ENCODE measurements at places on chromosomes 7 and 10.

DNA sequence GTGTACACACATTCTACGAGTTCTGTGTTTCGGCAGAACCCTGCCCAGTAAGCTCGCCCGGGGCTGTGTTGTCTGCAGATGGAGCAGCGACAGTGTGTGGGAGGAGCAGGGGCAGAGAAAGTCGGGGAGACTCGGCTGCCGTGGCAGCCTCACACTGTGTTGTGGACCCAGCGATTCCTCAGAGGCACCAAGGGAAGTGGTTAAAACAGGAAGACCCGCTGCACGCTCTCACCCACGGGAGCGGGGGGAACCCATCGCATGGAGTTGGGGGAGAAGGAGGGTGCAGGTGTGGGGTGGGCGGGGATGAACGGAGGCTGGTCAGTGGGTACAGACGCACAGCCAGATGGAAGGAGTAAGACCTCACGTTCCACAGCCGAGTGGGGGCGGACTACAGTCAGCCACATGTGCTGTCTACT lies 250.2 kb downstream of the ELFN1 start:
- no peak for DNase-seq

- DNase-seq: no peak
Measured at GRCh38 chr7:90661290-90662151, 65.4 kb downstream of the CDK14 start.

- DNase-seq: no peak
Measured at GRCh38 chr7:94590526-94591162, 65.3 kb downstream of the SGCE start.

DNA sequence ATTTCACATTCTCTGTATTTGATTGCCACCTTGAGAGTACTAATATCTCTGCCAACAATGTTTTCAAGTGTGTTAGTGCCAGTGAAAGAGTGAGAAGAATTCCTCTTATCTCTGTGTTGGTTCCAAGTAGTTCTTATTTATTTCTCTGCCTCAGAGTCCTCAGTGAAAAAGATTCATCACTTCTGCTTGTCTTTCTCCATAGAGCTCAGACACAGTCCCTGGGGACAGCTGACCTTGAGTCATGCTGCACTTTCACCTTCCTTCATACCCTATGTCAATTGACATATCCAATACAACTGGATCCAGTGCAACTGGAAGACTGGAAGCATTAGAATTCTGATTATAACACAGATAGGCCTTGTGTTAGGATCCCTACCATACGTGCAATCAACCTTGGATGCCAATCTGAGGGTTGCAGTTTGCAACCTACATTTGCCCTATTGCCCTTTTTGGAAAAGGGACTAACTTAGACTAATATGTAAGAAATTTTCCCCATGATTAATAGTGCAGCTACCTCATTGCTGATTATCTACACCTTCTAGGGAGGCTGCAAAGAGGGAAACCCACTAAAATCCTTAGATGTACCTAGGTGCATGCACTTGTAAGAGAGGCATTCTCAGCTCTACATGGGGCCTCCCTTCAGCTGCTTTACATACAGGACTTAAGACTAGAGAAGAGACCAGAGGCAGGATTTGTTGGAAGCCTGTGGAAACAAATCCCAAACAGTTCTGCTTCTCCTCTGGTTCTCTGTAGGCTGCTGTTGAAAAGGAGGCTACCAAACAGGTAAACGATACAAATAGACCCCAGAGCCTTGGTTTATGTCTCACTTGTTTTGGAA lies 8.4 kb downstream of the IFIT2 start:
- DNase-seq: no peak

GRCh38 chr10:46516660-46517416 lies 39.6 kb downstream of the GPRIN2 start:
- peak; percentile 49 for DNase-seq

DNA sequence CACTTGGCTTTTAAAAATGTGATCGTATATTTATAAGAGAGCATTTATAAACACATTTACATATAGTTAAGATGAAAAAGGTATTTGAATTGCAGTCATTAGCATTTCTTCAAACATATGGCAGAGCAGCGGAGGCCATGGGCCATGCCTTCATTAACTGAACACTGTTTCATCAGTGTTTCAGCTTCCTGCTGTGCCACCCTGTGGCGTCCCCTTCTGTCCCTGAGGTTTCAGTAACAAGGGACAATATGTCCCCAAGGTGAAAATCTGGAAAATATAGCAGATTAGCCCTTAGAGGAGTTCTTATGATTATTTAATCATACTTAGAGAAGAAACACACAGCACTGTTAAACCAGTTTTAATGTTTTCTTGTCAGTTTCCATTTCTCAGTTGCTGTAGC lies 577.8 kb downstream of the ETV1 start:
- DNase-seq: no peak

DNA sequence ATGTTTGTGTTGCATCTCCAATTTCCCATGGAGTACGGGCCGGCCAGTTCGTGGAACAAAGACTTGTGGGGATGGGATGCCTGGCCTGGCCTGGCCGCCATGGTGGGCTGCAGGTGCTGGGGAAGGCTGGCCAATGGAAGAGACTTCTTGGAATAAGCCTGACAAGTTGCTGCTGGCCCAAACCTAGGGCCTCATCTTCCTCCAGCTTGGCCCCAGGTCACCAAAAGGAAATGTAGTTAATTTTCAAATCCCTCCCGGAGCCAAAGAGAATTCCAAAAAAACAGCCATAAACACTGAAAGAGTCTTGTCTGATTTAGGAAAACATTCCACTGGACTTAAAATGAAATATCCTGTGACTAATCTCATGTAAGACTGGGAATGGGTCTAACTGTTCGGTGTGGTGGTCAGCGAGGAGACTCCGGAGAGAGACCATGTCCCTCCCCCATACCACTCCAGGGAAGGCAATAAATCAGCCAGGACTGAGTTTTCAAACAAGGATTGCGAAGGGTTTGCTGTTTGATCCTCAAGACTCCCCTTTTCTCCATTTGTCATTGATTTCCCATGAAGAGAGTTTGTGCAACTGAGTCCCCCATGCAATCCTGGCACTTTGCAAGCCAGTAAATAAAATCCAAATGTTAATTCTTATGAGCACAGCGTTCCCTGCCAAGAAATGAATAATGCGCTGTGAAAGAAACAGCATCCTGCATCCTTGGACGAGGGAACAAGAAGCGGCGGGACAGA lies 128.7 kb upstream of the HABP2 start:
- DNase-seq: no peak

- DNase-seq: no peak
Measured at GRCh38 chr10:79430936-79431335, 14.5 kb downstream of the ZCCHC24 start.

- DNase-seq: no peak
Measured at GRCh38 chr7:5320802-5321396, 38.2 kb downstream of the SLC29A4 start.

- DNase-seq: no peak
Measured at GRCh38 chr7:80588591-80588990, 49.9 kb upstream of the CD36 start.

DNA sequence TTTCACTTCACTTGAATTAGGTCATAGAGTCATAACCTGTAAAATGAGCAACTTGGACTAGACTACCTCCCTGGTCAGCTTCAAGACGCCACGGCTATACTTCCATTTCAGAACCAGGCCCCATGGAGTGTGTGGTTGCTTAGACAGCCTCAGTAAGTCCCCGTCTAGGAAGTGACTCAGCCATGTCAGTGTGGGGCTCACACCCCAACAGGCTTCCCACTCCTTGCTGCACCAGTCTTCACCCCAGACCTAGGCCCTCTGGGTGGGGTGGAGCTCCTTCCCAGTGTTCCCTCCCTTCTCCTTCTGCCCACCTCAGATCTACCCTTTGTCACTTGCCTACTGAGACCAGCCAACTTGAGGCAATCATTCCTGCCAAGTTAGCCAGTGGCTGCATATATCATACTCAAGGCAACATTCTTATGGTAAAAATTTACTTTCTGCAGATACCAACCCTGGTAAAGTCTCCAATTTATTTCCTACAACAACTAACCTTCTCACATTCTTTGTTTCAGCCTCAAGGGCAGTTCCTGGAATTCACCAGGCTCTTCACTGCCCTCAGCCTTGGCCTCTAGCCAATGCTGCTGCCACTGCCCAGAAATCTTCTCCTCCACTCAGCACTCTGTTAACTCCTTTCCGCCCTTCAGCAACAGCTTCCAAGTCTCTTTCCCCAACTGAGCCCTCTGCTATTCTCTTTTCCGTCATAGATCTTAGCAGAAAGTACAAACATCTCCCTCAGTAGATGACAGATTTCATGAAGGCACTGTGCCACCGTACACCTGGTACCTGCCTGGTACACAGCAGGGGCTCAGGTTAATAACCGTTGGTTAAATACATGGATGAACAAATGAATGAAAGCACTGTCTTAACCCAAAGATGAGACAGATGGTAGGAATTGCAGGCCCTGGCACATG lies 31.3 kb upstream of the ZNRF2 start:
- DNase-seq: peak; percentile 34

Data from LoVo (cell line).